ENCODE measurements at places on chromosomes 13 and 19. TPM values are rescaled to one million over a fixed set of nuclear protein-coding genes. Genes with fewer than 3 reads are reported as not detected.

The MAP3K10 gene
- 16.4 TPM for total RNA-seq

The FFAR1 gene
- 5.1 TPM for total RNA-seq

GRCh38 chr19:17688853-17689595 lies 870 bp upstream of the UNC13A start:
- no peak for DNase-seq

GRCh38 chr13:58318495-58319167 lies 687.1 kb downstream of the PCDH17 start:
- no peak for DNase-seq

DNA sequence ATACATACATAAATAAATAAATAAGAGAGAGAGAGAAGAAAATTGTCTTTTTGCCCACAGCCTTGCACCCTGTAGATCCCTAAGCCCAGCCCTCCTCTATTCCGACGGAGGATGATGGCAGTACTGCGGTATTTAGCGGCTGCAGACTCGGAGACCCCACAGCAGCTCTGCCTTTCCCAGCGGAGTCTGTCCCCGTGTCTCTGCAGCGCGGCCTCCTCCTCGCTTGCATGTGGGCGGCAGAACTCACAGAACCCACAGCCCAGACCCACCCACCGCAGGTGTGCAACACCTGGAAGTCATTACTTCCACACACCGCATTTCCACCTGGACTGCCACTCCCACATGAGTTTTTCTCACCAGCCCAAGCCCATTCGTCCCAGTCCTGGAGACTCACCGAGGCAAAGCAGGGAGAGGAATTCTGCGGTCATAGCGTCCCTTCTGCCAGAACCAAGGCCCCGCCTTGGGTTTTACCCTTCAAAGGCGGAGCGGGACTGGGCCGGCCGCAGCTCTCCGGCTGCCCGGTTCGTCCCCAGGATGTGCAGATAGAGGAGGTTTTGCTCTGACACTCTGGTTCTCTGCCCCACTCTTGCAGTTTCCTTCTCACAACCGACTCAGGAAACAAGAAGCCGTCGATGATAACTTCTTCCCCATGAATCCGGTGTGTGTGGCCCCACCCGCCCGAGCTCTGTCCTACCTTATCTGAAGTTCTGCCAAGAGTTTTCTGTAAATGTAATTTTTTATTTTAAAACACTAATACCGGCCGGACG lies at the start of gene VSTM1:
Gene VSTM1, minus strand, starts transcription at position 548 of the 767 bp plus-strand sequence. Its CDS starts 120 bp downstream, at position 428.
- no peak for DNase-seq

DNA sequence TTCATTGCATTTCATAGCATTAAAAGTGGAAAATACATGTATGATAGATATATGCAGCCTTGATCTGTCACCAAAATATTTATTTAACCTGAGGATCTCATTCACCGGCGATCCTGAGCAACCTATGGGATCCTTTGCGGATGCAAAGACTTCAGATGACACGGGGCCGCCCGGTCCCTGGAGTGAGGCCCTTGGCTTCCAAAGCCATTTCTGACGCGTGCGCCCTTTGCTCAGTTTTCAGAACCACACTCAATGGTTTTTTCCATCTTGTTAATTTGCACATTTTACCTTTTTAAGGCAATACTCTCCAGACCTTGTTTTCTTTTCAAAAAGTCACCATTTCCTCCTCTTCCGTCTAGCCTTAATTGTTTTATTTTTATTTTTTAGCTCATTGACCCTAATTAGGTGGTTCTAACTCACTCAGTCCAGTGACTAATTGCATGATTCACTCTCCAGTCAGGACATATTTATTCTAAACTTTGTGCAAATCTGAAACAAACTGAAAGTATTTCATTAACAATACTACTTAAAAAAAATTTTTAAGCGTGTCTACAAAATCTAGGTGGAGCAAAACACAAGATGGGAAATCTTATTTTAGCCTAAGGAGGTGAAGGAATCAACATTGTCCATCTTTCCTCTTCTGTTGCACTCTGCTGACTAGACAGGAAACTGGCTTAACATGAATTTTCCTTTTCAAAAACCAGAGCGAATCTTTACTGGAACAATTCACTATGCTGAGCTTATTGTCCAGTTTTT lies 47.9 kb downstream of the COL4A1 start:
- no peak for DNase-seq

DNA sequence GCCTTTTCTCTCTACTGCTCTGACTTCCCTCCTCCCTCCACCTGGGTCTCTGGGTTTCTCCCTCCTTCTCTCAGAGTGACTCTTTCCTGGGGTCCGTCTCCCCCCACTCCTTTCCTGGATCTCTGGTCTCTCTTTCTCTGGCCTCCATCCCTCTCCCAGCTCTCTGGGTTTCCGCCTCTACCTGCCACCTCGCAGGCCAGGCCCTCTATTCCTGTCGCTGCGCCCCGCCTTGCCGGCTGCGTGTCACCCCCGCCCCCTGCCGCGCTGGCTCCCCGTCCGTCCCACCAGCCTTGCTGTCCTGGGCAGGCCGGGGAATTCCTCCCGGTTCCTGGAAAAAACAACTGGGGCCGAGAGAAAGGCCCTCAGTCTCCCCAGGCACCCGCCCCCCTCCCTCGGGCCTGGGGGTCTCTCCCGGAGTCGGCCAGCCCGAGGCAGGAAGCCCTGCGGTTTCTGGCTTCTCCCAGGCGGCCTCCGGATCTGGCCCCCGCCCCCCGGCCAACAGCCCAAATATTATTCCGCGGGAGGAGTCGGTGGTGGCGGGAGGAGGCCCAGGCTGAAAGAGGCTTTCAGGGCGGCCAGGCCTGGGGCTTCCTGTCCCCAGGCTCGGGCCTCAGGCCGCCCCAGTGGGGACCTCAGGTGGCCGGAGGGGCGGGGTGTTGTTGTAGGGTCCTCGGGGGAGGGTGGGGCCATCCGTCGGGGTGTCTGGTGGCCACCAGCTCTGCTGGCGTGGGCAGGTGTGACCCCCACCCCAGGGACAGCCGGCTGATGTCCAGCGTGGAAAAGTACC lies 9.3 kb downstream of the IRF2BP1 start:
- DNase-seq = no peak

- no peak for DNase-seq
Observed at GRCh38 chr13:20217168-20217567, 15.0 kb downstream of the GJB6 start.

Measured in activated B cell treated with CpG ODN at 0.5 μM for 24 hours (primary cell).